Activated T-helper 1 cell treated with anti-CD3 and anti-CD28 coated beads, Interleukin-2, amount 50 U/mL, for 16 hours (primary cell): ENCODE measurements at places on chromosomes 3 and 15.

- no peak for DNase-seq
Observed at GRCh38 chr15:66922608-66923007, 142.8 kb upstream of the SMAD3 start.

- DNase-seq, result no peak
Observed at GRCh38 chr15:42088801-42089640, 5.3 kb downstream of the PLA2G4D start.

GRCh38 chr3:31968369-31968926, 12.6 kb downstream of the OSBPL10 start:
- DNase-seq, result no peak

GRCh38 chr15:95302206-95302605, 1028.3 kb upstream of the NR2F2 start:
- DNase-seq, result no peak

DNA sequence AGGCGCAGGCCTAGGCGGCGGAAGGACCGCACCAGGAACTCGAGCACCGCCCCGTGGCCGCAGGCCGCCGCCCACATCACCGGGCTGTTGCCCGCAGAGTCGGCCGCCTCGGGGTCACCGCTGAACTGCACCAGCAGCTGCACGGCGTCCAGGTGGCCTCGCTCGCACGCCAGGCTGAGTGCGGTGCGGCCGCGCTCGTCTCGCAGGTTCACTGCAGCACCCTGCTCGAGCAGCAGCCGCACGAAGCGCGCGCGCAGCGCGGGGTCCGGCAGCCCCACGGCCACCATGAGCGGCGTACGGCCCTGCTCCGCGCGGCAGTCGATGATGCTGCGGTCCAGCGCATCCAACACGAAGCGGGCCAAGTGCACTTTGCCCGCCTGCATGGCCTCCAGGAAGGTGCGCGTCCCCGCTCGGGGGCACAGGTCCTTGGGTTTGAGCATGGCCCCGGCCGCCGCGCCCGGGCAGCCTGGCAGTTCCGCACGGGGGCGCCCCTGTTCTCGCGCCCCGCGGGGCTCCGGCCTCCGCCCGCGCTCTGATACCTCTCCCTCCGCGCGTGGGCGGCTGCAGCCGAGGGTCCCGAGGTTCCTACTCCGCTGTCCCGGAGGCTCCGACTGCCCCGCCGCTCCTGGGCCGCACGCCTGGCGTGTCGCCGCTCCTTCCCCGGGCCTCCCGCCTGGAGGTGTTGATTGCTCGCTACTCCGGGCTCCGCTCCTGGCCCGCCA, 556 bp downstream of the ANKRD63 start:
- peak; percentile 28 for DNase-seq

DNA sequence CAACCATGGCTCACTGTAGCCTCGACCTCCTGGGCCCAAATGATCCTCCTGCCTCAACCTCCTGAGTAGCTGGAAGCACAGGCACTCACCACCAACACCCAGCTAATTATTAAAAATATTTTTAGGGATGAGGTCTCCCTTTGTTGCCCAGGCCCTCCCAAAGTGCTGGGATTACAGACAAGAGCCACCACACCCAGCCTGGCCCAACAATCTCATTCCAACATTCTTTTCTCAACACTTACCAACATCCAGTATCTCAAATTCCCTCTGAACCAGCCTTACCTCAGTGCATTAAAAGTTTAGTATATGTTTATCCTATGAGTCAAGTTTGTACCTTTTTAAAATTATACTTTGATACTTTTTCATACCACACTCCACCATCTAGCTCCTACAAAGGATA, 25.0 kb downstream of the ANXA2 start:
- DNase-seq, result no peak

GRCh38 chr15:60408463-60408981, 10.7 kb upstream of the ANXA2 start:
- DNase-seq, result no peak

- DNase-seq, result no peak
Observed at GRCh38 chr3:112687211-112687610, 46.3 kb upstream of the CCDC80 start.

DNA sequence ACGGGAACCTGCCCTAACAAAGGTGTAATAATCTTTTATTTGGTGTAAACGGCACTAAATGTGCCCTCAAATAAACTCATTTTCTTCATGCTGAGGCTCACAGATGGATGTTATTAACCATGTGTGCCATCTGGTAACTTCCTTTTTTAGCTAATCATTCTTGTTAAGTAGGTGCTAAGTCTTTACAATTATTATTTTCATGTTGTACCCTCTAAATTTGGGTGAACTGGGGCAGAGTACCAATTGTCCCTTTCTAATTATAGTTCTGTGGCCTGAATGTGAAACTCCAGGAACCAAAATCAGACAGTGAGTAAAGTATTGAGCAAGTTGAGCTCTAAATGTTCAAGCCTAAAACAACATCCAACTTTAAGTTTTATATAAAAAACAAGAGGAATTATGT, 220.7 kb upstream of the CADM2 start:
- no peak for DNase-seq

DNA sequence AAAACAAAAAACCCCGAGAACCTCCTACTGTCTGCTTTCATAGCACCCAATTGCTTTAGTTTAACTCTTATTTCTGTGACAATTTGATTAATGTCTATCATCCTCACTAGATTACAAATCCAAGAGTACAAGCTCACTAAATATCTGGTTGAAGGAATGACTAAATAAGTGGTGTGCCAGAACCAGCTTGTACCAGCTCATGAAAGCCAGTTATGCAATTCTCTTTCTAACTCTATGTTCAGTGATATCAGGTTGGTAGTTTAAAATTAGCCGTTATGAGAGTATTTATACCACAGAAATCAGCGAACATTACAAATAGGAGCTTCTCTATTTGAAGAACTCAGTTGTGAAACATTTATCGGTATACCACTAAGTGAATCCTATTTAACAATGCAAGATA, 137.2 kb upstream of the MITF start:
- no peak for DNase-seq
